ENCODE measurements at places on chromosomes 2 and 18.
A peak's percentile ranks its signal among the peaks of the same experiment; 100 is the strongest.

DNA sequence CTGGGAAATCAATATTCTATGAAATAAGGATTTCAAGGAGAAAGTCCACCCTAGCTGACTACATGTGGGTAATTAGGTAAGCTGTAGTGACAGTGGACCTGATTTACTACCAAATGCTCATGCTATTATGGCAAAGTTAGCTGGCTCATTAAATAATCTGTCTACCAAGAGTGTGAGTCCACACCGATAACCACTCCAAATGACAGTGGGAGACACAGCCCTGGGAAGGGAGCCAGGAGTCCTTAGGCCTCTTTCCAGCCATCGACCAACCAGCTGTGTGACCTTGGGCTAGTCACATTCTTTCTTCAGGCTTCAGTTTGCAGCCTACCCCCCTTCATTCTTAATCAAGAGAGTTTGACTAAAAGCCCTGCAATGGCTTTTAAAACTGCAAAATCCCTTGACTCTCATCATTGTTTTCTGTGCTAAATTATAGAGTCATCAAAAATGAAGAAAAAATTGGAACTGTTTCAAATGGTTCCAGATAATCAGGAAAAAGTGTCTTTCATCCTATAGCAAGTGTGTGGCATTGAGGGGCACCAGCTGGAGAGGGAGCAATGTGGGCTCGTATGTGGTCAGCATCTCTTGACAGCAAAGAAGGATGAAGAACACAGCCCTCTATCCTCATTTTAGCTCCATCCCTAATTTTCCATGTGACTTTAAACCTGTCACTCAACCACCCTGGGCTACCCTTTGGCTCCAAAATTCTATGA, 45.6 kb upstream of the SLC14A2 start:
- DNase-seq, result no peak

DNA sequence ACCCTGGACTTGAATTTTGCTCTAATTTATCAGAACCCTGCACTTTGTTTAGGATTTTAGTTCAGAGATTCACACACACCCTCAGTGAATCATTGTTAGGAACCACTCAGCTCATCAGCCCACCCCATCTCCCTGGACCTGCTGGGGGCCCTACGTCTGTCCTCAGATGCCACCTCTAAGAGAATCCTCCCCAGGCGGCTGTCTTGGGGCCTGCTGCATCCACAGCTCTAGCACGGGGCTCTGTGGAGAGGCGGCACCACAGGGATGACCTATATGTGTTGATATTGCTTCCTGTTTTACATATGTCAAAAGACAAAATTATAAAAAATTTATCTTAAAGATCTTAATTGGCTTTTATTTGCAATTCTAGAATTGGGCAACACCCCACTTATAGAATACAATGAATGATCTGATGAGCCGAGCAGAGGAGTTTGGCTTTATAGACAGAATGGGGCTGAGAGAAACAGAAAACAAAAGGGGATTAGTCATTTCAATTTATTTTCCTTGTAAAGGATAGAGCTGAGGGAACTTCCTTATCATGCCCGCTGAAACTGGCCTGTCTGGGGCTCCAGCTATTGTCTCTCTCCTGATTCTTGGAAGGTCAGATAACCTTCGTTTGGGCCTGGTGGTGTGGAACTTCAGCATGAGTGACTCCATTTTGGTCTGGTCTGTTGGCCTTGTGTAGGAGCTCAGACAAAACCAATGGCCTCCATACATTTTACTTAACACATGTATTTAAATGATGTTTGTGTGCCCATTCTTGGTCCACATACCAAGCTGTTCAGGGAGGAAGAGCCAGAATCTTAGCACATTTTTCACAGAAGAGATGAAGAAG, 1.4 kb downstream of the MYO7B start:
- DNase-seq, result no peak

GRCh38 chr18:7248877-7249276, 18.0 kb downstream of the LRRC30 start:
- no peak for DNase-seq

- no peak for DNase-seq
Observed at GRCh38 chr2:67318993-67319481, 78.1 kb upstream of the ETAA1 start.

DNA sequence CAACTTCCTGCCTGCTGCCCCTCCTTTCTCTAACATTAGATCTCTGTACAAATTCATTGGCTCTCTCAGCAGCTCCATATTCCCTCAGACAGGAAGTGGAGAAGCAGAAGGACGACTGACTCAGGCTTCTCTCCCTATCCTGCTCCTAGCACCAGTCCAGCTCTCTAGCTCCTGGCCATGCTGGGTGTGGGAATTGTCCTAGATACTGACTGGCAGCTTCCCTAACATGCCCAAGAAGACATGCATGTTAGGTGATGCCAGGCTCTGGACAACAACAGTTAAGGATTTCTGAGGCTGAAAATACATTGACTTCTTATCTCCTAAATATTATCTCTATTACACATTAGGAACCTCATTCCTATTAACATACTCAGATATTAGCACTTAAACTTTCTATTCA, 292.9 kb downstream of the IKZF2 start:
- DNase-seq, result no peak

- peak; percentile 47 for DNase-seq
Observed at GRCh38 chr2:85887566-85888019, 1.2 kb downstream of the ST3GAL5 start.

GRCh38 chr2:102399499-102400141, 23.3 kb upstream of the IL18RAP start:
- DNase-seq, result no peak

DNA sequence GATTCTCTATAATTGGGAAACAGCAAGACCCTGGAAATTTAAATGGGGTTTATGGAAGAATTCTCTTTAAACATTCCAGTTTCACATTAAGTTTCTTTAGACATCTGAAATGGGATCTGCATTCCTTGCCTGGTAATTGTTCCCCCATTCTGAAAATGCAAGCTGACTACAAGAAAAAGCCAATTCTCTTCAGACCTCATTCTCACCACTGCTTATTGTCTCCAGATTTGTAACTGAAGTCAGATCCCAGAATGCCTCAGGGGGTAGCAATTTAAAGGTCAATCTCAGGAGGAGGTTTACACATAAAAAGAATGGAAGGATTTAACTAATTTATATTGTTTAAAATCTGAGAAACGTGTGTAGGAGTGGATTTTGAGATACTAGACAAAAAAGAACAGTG, 41.2 kb downstream of the COL3A1 start:
- no peak for DNase-seq

DNA sequence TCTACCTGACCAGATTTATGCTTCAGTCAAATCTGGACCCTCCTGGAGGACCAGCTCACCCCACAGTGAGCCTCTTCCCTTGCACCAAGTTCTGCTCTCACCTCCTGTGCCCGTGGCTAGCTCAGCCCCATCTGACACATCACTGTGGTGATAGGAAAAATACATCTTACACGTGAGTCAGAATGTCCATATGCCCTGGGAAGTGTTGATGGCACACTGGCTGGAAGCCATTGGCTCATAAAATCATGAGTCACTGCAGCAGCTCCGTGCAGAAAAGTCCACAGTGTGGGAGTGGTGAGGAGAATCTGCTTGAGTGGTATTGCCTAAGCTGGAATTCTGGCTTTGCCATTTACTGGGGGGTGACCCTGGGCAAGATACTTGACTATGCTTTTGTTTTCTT, 42.6 kb upstream of the RAPGEF4 start:
- peak; percentile 8 for DNase-seq

DNA sequence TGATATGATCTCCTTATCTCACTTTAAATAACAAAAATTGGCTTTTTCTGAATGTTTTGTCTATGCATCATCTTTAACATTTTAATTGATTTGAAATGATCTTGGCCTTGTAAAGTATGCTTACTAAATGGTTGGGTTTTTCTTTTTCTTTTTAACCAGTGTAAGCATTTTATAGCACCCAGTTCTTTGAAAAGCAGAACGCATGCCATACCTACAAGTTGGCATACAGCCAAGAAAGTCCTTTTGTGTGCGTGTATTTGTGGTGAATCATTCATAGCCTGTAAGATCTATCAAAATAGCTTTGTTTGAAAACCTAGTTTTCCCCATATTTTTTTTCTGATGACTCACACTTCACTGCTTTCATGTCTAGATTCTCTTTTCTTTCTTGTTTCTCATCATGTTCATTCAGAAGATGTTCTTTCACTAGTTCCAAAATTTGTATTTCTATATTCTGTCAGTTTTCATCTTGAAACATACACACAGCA, 4.1 kb upstream of the VRK2 start:
- DNase-seq, result peak; percentile 11

DNA sequence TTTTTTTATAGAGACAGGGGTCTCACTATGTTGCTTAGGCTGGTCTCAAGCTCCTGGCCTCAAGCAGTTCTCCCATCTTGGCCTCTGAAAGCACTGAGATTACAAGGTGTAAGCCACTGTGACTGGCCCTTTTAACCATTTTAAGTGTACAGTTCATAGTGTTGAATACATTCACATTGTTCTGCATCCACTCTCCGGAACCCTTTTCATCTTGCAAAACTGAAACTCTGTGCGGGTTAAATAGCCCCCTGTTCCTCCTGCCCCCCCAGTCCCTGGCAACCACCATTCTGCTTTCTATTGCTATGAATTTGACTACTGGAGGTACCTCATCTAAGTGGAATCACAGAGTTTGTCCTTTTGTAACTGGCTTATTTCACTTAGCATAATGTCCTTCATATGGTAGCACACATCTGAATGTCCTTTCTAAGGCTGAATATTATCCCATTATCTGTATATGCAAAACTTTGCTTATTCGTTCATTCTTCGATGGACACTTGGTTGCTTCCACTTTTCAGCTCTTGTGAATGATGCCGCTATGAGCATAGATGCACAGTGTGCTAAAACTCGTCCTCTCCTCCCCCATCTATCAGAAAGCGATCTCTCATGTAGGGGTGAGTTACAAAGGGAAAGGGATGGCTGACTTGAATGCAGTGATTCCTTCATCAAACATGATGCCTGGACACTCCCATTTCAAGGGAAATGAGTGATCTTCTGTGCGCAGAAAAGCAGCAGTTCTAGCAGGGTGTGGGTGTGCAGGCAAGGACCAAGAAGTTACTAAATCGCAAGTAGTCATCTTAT, 30.2 kb downstream of the CABLES1 start:
- DNase-seq, result no peak

DNA sequence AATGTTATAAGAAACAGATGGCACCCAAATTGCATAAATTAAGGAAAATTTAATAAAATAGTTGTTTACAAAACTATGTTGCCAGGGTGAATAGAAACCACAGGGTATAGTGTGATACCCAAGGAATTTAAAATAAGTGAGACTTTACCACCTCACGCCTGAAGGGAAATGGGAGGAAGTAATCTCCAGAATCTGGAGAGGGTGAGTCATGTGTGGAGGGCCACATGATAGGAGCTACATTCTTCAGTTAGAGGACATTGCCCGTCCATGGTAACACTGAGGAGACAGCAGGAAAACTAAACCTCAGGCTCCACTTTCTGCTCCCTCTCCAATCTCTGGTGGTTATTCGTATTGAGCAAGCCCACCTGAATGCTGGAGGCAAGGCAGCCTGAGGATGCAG, 97.2 kb upstream of the NXPH2 start:
- no peak for DNase-seq

- DNase-seq, result no peak
Observed at GRCh38 chr2:42030829-42031228, 17.0 kb upstream of the PKDCC start.

DNA sequence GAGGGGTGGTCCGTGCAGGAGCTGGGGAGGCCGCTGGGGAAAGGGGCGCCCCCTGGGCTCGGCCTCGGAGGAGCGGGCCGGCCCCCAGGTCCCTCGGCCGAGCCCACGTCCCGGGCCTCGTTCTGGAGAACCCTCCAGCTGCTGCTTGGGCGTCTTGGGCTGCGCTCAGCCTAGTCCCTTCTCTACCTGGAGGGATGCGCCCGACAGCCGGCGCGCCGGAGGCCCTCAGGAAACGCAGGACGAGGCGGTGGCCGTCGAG, 293 bp upstream of the D2HGDH start:
- DNase-seq, result no peak

DNA sequence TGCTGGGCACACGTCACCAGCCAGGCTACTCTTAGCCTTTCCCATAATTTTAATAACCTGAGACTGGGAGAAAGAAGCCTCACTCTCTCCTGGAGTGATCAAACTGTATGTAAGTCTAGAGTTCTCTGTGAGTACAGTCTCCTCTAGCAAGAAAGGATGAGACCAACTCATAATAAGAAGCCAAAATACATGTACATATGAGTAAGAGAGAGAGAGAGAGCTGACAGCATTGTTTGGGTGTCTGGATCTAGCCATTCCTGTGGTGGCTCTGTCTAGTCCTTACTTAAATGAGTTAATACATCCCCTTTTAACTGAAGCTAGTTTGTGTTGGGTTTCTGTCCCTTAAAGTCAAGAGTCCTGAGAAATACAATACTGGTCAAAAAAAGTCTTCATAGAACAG, 26.0 kb upstream of the ANXA4 start:
- no peak for DNase-seq

DNA sequence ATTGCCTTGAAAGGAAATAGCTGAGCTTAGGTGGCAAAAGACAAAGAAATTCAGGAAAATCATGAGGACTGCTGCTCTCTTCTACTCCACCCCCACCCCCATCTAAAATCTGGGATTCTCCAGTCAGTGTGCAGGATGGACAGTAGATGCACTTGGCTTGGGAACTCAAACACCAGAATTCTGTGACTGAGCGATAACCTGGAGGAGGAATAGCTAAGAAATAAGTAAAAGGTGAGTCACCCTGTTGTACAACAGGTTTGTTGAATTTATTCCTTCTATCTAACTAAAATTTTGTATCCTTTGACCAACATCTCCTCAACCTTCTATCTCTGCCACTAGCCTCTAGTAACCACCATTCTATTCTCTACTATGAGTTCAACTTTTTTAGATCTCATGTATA, 1029.9 kb upstream of the ACVR2A start:
- no peak for DNase-seq

DNA sequence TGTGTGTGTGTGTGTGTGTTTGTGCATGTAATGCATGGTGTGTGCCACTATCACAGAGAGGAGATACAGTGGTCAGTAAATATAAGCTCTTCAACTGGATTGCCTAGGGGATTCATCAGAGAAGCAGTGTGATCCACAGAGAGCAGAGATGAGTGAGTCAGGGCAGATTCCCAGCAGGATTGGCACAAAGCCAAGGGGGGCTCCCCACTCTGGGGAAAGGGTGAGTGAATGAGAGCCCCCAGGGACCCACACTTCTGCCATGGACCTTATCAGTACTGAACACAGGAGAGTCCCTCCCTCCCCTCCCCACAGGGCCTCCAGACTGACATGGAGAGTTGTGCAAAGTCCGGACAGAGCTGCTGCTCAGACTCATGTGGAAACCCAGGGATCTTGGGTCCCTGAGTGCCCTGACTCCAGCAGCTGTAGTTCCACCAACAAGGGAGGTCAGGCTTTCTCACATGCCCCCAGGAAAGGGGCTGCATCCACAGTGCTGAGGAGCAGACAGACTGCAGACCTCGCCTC, 748.8 kb downstream of the NR4A2 start:
- DNase-seq, result no peak

DNA sequence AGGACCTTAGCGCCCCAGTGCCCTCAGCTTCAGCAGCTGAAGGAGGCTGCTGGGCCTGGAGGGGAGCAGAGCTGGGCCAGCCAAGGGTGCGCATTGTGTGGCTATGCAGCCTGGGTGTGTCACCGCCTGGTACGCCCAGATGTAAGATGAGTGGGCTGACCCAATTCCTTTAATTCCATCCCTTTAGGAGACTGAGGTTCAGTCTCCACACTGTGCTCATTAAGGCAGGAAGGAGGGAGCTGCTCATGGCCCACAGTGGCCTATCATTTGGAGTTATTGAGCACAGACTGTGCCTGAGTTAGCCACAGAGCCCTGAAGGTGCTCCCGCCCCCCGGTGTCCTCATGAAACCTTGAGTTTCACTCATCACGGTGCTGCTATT, 194.1 kb upstream of the GLI2 start:
- DNase-seq, result no peak
